ENCODE measurements at places on chromosomes 3 and 15. TPM values are rescaled to one million over a fixed set of nuclear protein-coding genes. Genes with fewer than 3 reads are reported as not detected.

DNA sequence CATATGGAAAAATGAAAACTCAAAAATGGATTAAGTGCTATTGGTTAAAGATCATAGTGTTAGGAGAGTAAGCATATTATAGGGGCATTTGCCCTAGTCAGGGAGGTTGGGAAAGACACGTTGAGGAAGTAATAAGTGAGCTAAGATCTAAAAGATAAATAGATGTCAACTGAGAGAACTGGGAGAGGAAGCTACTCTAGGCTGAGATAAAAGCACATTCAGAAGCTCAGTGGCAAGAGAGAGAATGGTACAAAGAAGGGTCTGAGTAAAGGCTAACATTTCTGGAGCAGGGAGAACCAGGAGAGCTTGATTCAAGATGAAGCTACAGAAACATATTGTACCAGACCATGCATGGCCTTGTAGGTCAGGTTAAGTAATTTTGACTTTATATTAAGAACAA lies 63.9 kb downstream of the TRPC1 start:
- no peaks in the 10 kb centered on the region for H3K4me1 ChIP-seq
- H3K27ac ChIP-seq, result no peak overlapping the region
- no peak overlapping the region for H3K4me3 ChIP-seq
- DNase-seq, result no peak

DNA sequence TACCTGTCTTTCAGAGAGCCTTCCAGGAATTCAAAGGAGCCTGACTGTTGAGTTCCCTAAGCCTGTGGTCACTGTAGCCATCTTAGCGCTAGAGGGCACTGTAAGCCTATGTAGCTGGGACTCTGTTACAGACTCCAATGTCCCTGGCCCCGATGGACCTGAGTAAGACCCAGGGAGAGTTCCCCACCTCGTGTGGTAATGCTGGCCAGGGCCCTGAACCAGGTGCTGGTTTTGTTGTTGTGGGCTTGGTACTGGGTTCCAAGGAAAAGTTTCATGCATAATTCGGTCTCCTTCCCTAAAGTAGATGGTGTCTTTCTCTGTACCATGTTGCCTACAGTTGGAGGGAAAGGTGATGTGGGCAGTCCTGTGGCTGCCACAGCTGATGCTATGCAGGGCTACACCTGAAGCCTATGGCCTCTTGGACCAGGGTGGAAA lies 32.4 kb downstream of the CDAN1 start:
- H3K27me3 ChIP-seq, result no peaks in the 10 kb centered on the region
- DNase-seq, result peak; percentile 66
- H3K4me1 ChIP-seq, result no peaks in the 10 kb centered on the region
- H3K4me3 ChIP-seq, result no peak overlapping the region
- peaks cover 3% of the 10 kb centered on the region for H3K36me3 ChIP-seq

DNA sequence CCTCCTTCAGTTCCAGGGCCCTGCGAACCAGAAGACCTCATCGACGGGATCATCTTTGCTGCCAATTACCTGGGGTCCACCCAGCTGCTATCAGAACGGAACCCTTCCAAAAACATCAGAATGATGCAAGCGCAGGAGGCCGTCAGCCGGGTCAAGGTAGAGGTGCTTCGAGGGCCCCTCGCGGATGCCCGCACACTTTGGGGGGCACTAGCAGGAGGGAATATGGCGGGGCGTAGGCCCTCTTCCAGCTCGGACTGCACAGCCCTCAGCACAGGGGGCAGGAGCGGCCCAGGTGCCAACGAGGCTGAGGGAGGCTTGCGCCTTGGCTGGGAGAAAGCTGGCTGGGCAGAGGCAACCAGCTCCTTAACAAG lies 176.6 kb downstream of the NSMCE3 start:
- no peak for DNase-seq
- no peaks in the 10 kb centered on the region for H3K4me1 ChIP-seq
- H3K36me3 ChIP-seq, result no peaks in the 10 kb centered on the region
- H3K27me3 ChIP-seq, result no peaks in the 10 kb centered on the region
- H3K4me3 ChIP-seq, result no peak overlapping the region
- no peak overlapping the region for H3K27ac ChIP-seq

GRCh38 chr3:126364731-126365301 lies 7.6 kb upstream of the KLF15 start:
- H3K4me1 ChIP-seq, result no peaks in the 10 kb centered on the region
- peaks cover 4% of the 10 kb centered on the region for H3K27me3 ChIP-seq
- no peak for DNase-seq
- no peak overlapping the region for H3K27ac ChIP-seq
- H3K36me3 ChIP-seq, result no peaks in the 10 kb centered on the region
- no peak overlapping the region for H3K4me3 ChIP-seq

- H3K4me1 ChIP-seq, result no peaks in the 10 kb centered on the region
- DNase-seq, result no peak
- no peaks in the 10 kb centered on the region for H3K36me3 ChIP-seq
- peak overlapping the region; percentile 20 for H3K27ac ChIP-seq
- no peaks in the 10 kb centered on the region for H3K27me3 ChIP-seq
These were observed 353.0 kb downstream of the MAGI1 start for GRCh38 chr3:65685621-65686235.

DNA sequence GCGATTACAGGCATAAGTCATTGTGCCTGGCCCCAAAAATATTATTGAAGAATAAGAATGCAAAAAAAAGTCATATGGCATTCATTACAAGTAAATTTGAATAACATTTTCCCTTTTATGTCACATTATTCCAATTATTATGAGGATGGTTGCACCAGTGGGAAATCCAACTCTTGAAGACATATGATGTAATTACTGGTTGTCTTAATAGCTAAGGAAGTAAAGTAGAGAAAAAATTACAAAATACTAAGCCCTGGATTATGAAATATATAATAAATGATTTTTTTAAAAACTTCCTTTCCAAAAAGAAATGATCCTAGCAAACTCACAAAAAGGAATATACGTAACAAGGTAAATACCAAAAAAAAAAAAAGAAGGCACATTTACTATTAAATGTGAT lies 98.9 kb downstream of the FMN1 start:
- no peaks in the 10 kb centered on the region for H3K27me3 ChIP-seq
- no peak overlapping the region for H3K27ac ChIP-seq
- H3K4me3 ChIP-seq, result no peak overlapping the region
- peaks cover 6% of the 10 kb centered on the region for H3K4me1 ChIP-seq
- no peaks in the 10 kb centered on the region for H3K36me3 ChIP-seq
- no peak for DNase-seq

DNA sequence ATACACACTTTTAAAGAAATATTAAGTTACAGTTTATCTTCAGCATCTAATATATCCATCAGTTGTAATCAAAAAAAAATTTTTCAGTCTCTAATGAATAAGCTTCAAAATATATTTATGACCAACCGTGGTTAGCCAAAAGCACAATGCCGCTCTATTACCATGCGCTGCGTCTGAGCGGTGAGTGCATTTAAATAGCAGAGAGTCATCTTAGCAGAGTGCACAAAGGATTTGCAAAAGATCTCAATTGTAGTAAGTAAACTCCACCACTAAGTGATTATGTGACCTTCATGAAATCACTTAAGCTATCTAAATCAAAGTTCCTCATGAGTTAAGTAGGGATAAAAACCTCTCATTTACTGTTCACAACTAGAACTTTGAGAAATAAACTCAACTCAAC lies 4.9 kb downstream of the TP63 start:
- H3K27me3 ChIP-seq, result no peaks in the 10 kb centered on the region
- no peak overlapping the region for H3K4me3 ChIP-seq
- H3K27ac ChIP-seq, result no peak overlapping the region

DNA sequence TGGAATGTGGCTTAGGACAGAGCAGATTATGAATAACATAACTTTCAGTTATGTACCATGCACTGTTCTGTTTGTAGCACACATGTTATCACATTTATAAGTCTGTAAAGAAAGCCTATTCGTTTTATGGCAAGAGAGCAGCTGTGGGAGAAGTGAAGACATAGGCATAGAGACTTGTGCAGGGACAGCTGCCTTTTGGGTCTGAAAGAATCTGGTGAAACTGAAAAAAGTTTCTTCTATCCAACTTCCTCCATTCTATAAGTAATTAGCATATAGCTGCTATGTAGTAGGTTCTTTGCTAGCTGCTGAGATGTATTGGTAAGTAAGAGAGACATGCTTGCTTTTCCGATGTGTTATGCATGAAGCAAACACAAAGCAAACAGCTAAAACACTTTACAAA lies 1095.4 kb upstream of the CADM2 start:
- no peaks in the 10 kb centered on the region for H3K36me3 ChIP-seq
- no peak overlapping the region for H3K4me3 ChIP-seq
- no peaks in the 10 kb centered on the region for H3K4me1 ChIP-seq
- H3K27me3 ChIP-seq, result no peaks in the 10 kb centered on the region
- no peak overlapping the region for H3K27ac ChIP-seq

- DNase-seq, result no peak
- H3K27me3 ChIP-seq, result no peaks in the 10 kb centered on the region
- H3K27ac ChIP-seq, result no peak overlapping the region
- no peaks in the 10 kb centered on the region for H3K36me3 ChIP-seq
These were observed 43.6 kb downstream of the ABTB1 start for GRCh38 chr3:127716384-127716783.

GRCh38 chr3:157098823-157099185 lies 61.1 kb downstream of the CCNL1 start:
- H3K27me3 ChIP-seq, result no peaks in the 10 kb centered on the region
- no peak for DNase-seq
- no peak overlapping the region for H3K27ac ChIP-seq

DNA sequence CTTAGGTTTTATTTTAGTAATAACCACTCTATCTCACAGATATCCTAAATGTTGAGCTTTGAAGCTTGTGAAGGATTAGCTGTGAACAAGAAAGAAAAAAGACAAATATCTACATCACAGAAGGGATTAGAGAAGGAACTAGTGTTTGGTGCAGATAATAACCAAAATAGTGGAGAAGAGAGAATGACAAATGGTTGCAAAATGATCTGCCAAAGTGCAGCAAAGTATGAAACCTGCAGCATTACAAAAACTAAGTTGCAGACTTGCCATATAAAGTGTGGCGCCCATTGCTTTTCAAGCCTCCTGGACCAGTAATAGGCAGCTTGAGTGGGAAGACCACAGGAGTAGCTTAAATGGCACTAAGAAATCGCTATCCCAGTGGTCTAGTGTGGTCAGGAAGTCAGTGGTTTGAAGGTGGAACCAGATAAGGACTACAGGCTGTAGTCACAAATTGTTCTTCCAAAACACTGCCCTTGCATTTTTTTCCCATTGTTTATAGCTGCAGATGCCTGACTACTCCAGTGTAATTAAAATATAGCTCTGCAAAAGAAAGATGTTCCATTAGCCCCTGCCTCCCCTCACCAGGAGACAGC lies 20.7 kb downstream of the TPM1 start:
- H3K36me3 ChIP-seq, result peaks cover 18% of the 10 kb centered on the region
- no peak overlapping the region for H3K27ac ChIP-seq
- H3K4me1 ChIP-seq, result no peaks in the 10 kb centered on the region
- H3K27me3 ChIP-seq, result no peaks in the 10 kb centered on the region

GRCh38 chr15:30877070-30877469 lies 26.6 kb upstream of the FAN1 start:
- no peaks in the 10 kb centered on the region for H3K27me3 ChIP-seq
- no peak overlapping the region for H3K4me3 ChIP-seq
- DNase-seq, result no peak
- no peak overlapping the region for H3K27ac ChIP-seq
- no peaks in the 10 kb centered on the region for H3K36me3 ChIP-seq
- no peaks in the 10 kb centered on the region for H3K4me1 ChIP-seq

- peaks cover 32% of the 10 kb centered on the region for H3K27me3 ChIP-seq
- peak overlapping the region; percentile 2 for H3K4me3 ChIP-seq
- DNase-seq, result peak; percentile 57
These were observed 995 bp upstream of the LRRK1 start for GRCh38 chr15:100918034-100918689.

DNA sequence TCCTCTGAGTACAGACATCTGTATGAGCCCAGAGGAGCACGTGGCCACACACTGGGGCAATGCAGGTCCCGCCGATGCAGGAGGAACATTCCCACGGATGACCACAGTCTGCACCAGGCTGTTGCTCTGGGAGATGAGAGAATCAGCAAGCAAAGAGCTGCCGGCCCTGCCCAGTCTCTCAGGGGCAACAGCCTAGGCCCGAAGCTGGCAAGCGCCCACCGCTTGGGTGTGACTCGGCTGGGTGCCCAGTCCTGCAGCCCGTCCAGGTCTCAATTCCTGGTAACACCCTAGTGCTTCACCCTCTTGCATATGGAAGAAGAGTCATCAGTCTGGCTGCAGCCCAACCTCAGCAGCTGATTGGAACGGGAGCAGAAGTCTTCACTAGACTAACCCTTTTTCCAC lies 153.7 kb upstream of the HES1 start:
- H3K36me3 ChIP-seq, result no peaks in the 10 kb centered on the region
- H3K4me3 ChIP-seq, result no peak overlapping the region
- no peaks in the 10 kb centered on the region for H3K27me3 ChIP-seq

DNA sequence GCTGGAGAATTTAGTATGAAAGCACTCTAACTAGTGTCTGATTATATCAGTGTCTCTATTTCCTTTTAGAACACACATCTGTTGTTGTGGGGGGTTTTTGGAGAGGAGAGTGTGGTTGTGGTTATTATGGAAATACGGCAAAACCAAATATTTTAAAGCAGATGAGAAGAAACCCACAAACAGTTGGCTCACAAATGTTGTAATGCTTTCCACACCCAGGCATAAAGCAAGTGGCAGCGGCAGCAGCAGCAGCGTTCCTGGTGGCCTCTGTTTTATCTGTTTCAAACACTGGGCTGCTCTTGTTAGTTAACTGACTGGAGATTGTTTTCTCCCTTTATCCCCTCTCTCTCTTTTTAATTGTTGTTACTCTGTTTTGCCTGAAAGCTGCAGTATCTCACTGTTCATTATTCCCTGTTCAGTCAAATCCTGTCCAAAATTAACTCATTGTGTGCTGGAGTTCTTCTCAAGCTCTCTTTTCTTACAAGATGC lies 1045.5 kb upstream of the NR2F2 start:
- H3K36me3 ChIP-seq, result no peaks in the 10 kb centered on the region
- peak; percentile 77 for DNase-seq
- H3K4me1 ChIP-seq, result peaks cover 3% of the 10 kb centered on the region
- peaks cover 4% of the 10 kb centered on the region for H3K27me3 ChIP-seq

DNA sequence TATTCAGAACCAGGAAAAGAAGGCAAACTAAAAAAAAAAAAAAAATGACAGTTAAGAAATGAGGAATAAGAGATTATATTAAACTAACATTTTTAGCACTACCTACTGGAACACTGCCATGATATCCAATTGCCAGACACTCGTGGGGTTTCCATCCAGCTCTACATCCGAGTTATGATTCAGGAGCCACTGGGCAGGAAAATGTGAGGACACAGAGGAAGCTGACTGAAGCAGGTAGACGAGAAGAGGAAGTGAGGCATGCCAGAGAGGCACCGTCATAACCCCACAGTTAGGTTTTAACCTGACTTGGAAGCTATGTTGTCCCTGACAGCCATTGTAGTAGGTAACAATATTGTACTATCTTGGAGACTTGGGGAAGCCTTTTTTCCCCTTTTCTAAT lies 495.0 kb downstream of the NLGN1 start:
- no peaks in the 10 kb centered on the region for H3K4me1 ChIP-seq
- no peak overlapping the region for H3K27ac ChIP-seq
- no peak for DNase-seq
- no peaks in the 10 kb centered on the region for H3K36me3 ChIP-seq

GRCh38 chr15:85443046-85443445 lies 62.6 kb downstream of the AKAP13 start:
- H3K4me3 ChIP-seq, result no peak overlapping the region
- no peaks in the 10 kb centered on the region for H3K27me3 ChIP-seq
- no peak overlapping the region for H3K27ac ChIP-seq

SLC22A14 gene
- total RNA-seq, result 0.05 TPM

STX19 gene
- total RNA-seq, result 0.42 TPM

SERINC4 gene
- 0.05 TPM for total RNA-seq

ERC2 gene
- 0.28 TPM for total RNA-seq

MAGI1 gene
- total RNA-seq, result 5.1 TPM

PP2D1 gene
- not detected for total RNA-seq

NR2E3 gene
- 0.05 TPM for total RNA-seq

MCF2L2 gene
- total RNA-seq, result 1.1 TPM

HRG gene
- not detected for total RNA-seq

FEZF2 gene
- total RNA-seq, result 2.9 TPM

Data from thymus (tissue), 14 donors.